ENCODE measurements at places on chromosomes 7 and 10.

GRCh38 chr7:83020161-83020560, 142.5 kb downstream of the PCLO start:
- no peak for DNase-seq

- no peak for DNase-seq
These were observed 51.3 kb downstream of the MDFIC start for GRCh38 chr7:114973147-114973546.

- DNase-seq, result no peak
These were observed 66.0 kb upstream of the DOCK1 start for GRCh38 chr10:126839094-126839761.

DNA sequence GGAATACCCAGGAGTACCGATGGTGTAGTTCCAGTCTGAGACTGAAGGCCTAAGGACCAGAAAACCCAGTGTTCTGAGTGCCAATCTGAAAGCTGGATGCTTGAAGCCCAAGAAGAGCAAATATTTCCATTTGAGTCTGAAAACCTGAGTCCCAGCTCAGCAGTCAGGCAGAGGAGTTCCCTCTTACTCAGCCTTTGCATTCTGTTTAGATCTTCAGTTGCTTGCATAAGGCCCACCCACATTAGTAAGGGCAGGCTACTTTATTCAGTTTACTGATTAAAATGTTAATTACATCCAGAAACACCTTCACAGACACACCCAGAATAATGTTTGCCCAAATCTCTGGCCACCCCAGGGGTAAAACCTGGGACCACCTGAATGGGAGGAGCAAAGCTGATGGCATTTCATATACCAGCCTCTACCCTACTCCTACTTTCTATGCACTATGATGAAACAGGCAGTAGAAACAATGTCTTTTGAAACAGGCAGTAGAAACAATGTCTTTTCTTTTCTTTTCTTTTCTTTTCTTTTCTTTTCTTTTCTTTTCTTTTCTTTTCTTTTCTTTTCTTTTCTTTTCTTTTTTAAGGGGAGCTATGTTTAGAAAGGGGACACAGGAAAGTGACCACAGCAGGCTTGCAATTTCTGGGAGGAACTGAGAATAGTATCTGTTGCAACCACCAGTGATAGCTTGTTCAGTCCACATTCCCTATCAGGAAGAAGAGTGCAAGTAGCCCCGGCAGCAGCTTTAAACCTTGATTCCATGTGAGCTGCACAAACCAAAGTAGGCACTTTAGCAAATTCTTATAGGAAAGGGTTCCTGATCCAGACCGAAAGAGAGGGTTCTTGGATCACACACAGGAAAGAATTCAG, 30.6 kb downstream of the FAM237B start:
- DNase-seq, result no peak

DNA sequence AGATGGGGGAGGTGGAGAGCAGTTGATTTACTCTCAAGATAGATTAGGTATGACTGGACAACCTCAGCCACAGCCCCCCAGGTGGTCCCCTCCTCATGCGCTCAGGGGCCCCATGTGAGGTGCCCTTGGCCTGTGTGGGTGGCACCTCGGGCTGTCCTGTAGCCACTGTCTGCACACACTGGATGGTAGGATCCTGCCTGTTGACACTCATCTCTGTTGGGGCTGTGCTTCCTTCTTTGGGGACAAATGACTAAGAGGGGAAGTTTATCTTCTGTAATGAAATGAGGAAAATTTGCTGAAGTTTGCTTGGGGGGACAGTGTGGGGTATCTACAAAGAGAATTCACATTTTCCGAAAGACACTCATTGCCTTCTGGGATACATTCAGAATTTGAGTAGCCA, 53.6 kb upstream of the ANTXRL start:
- DNase-seq, result no peak

GRCh38 chr7:3146571-3147226, 103.0 kb upstream of the CARD11 start:
- DNase-seq, result no peak

GRCh38 chr10:112628951-112629609, 182.1 kb downstream of the VTI1A start:
- no peak for DNase-seq

GRCh38 chr7:103391976-103392375, 44.5 kb downstream of the PSMC2 start:
- no peak for DNase-seq

- no peak for DNase-seq
These were observed 89.3 kb downstream of the SEMA3C start for GRCh38 chr7:80829527-80829926.

- no peak for DNase-seq
These were observed 144.1 kb downstream of the GNAI1 start for GRCh38 chr7:80278737-80279136.

Data from NCI-H1694 treated with DMSO at 0.1 percent for 48 hours (cell line).